ENCODE measurements at places on chromosomes 2 and 18.

DNA sequence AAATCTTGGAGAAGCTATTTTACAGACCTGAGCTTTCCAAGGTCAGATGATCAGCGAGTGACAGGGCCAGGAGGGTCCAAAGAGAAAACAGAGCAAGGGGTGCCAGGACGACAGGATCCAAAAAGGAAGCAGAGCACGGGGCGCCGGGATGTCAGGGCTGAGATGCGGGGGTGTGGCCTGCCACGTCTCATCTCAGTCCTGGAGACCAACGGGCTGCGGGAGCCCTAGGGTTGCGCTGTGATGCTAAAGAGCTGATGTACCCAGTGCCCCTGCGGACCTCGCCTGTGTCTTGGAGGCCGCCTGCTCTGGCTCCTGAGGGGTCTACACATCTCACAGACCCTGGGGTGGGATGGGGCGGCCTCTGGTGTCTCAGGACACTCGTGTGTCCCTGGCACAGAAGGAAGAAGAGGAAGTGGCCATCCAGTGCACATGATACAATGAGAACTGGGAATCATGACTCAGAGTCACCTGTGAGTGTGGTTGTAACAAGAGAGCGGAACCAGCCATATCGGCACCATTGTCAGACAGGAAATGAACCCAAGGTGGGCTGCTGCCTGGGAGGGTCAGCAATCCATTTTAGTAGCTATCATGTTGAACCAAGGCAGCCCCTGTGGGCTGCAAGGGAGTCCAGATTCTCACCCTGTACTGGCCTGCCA lies 97.8 kb downstream of the MYT1L start:
- no peak for DNase-seq

DNA sequence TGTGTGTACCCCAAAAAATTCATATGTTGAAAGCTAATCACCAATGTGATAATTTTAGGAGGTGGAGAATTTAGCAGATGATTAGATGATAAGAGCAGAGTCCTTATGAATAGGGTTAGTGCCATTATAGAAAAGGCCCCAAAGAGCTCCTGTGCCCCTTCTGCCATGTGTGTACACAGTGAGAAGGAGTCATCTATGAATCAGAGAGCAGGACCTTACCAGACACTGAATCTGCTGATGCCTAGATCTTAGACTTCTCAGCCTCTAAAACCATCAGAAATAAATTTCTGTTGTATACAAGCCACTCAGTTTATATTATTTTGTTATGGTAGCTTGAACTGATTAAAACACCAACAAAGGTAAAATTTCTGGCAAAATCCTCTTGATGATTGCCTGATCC lies 560.0 kb upstream of the CDH2 start:
- DNase-seq: no peak

DNA sequence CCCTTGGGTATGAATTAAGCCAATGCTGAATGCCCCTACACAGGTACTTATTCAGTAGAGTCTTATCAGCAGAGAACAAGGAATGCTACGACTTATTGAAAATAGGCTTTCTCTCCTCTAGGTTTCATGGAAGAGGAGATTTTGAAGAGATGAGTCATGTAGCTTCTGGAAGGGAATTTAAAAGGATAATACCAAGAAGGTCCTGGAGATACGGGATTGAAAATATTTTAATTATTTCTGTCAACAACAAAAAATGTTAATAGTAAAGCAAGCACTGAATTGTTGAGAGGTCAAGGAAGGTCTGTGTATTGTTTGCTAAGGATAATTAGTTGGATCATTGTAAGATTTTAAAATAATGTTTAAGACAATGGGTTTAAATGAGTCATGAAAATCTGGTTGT lies 293.0 kb upstream of the SPHKAP start:
- DNase-seq: no peak

- no peak for DNase-seq
These were observed 6.4 kb upstream of the NLRC4 start for GRCh38 chr2:32271063-32271462.

- no peak for DNase-seq
These were observed at the start of gene TEKT4 for GRCh38 chr2:94871226-94872087. TEKT4 (plus strand) TSS chr2:94871430; CDS start chr2:94871580, 150 bp downstream.

- no peak for DNase-seq
These were observed 135.0 kb downstream of the DCDC2C start for GRCh38 chr2:3838348-3838747.

DNA sequence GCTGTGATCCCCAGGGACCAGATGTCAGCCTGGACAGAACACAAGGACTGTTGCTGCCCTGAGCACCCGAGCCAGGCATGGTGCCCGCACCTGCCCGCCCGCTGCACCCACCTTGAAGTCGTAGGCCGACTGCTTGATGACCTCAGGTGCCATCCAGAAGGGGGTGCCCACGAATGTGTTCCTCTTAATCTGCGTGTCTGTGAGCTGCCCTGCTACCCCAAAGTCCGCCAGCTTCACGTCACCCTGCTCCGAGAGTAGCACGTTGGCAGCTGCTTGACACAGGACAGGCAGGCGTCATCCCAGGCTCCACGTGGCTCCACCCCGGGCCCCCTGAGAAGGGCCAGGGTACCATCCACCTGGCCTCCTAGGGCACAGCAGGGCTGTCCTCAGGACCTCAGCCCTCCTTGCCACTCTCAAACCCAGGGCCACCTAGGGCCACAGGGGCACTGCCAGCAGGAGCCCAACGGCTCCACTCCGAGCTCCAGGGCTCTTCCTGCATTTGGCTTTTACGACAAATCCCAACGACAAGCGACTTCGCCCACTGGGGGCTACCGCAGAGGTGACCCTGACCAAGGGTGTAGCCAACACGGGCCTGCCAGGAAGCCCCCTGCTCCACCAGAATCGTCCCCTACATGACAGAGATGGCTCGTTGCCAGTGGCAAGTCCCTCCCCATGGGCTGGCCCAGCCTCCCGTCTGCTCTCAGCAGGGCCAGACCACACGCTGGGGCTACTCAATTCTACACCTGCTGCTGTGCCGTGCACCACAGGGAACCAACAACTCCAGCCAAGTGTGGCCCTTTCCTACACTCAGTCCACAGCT lies 9.0 kb downstream of the STK25 start:
- DNase-seq: no peak

GRCh38 chr2:231280846-231281245 lies 82.4 kb downstream of the ARMC9 start:
- DNase-seq: no peak

DNA sequence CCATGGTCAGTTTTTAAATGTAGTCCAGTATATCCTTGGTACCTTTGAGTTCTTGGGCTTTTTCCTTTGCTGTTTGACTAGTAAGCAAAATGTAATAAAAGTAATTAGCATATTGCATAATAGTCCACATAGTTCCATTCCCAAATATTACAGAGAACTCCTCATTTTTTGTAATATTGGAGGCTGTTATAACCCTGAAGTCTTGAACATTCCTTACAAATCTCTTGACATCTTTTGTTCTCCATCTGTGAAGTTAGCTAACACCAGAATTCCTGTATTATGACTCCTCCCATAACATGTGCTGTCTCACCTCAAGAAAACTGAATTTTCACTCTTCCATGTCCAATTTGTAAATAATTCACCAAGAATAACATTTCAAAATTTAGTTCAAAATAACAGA lies 17.1 kb downstream of the CREB1 start:
- no peak for DNase-seq

GRCh38 chr2:1665761-1666505 lies 78.4 kb downstream of the PXDN start:
- no peak for DNase-seq

DNA sequence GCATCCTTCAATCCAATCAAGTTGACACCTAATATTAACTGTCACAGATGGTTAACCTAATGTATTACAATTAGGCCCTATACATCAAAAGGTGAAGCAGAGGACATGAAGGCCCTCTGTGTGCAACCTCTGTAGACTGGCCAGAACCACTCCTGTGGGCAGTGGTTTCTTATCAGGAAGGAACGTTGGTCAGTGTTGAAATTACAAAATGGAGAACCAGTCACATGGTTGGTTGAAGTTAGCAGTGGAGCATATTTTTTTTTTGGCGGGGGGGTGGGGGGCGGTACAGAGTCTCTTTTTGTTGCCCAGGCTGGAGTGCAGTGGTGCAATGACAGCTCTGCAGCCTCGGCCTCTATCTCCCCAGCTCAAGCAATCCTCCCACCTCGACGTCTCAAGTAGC lies 19.8 kb downstream of the RNU2-63P start:
- DNase-seq: no peak

- DNase-seq: no peak
These were observed 2.4 kb upstream of the RBM45 start for GRCh38 chr2:178109813-178110212.

DNA sequence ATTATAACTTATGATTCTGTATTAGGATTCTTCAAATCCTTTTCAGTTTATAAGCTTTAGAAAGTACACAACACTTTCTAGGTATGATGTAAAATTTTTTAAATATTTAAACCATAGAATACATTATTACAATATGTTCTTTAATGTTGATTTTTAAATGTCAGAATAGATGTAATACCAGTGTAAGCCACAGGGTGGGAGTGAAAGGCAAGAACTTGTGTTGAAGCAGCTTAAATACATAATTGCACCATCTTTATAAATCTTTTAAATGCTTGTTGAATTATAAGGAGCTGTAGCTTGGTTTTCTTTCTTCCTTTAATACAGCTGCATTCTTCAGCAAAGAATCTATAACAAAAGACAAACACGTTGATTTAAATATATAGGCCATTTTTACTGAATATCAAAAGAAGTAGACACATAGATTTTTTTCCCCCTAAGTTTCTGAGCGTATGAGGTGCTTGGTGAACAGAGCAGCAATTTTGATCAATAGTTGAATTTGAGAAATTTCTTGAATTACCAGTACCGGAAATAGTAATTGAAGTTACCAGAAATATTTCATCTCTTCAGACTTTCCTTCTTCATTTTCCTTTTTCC lies 63.0 kb downstream of the TANK start:
- DNase-seq: no peak

GRCh38 chr2:210318486-210318885 lies 3.5 kb upstream of the MYL1 start:
- DNase-seq: no peak

- no peak for DNase-seq
These were observed 34.0 kb downstream of the TSHZ1 start for GRCh38 chr18:75244351-75245313.

DNA sequence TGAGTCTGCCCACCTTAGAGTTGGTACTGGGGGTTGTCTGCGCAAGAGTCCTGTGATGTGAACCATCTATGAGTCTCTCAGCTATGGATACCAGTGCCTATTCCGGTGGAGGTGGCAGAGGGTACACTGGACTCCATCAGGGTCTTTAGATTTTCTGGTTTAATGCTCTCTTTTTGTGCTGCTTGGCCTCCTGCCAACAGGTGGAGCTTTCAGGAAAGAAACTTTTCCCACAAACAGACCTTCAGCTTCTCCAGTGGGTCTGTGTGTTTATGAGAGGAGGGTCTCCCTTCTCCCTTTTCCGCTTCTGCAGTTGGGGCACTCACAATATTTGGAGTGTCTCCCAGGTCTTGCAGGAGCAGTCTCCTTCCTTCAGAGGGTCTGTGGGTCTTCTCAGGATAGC lies 1721.9 kb upstream of the SLC39A10 start:
- DNase-seq: no peak

- peak; percentile 27 for DNase-seq
These were observed at the start of gene SPTBN1 for GRCh38 chr2:54455563-54456361. SPTBN1 (plus strand) TSS chr2:54456327; CDS start chr2:54526419, 70,092 bp downstream.

DNA sequence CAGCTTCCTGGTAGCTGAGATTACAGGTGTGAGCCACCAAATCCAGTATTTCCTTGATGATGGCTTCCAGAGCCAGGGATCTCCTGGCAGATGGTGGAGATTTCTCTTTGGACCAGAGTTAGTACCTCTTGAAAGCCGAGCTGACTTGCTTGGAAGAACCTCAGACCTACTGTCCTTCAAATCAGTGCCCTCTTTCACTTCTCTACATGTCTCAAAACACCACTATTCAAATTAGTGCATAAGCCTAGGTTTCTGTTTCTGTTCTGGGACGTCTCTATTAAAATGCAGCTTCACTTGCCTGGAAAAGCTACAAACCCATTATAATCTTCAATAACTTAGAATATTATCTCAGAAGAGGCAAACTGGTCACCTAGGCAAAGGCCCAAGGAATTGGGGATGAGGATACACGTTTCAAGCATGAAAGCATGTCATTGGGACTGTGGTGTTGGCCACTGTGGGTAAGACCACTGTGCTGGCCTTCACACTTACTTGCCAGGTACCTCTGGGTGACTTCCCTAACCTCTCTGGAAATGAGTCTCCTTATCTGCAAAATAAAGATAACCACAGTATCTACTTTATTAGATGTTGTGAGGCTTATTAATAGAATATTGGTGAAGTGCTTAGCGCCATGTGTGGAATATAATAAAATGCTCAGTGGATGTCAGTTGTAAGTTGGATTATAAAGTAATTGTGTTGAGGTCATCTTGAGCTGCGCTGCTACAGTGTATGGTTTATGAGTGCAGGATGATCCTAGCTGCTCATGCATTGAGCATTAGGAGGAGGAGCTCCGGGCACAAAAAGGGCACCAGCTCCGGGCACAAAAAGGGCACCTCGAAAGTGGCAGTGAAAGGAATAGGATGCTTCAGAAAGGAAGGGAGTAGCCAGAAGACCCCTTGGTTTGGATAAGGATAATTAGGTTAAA lies 84.5 kb downstream of the DOCK10 start:
- DNase-seq: no peak

DNA sequence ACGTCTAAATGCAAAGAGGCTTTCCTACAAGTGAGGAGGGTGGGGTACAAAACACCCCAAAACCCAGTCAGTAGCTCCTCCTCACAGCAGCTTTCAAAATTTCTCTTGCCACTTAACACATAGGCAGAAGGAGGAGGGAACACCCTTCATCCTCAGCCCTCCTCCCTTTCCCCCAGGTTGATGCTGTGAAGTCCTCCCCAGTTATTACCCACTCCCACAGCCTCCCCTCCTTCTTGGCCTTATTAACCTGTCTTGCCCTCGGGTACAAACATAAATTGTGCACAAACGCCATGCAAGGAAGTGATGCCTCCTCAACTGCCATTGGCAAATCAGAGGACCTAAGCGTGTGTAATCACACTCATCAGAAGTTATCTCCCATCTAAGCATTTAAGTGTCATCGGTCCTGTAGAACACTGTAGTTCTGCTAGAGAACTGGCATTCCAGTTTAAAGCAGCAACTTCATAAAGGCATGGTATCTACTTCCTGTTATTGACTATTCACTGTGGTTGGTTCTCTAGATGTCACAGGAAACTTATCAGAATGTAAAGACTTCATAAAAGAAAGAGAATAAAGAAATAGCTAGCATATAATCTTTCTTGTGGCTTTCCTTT lies at the start of gene DSC1:
DSC1 (minus strand) TSS at position 32 of the 611 bp plus-strand sequence. CDS start 262 bp downstream, outside the sequence.
- no peak for DNase-seq

Measured in stimulated activated CD4-positive, alpha-beta T cell treated with anti-CD3 and anti-CD28 coated beads, Interleukin-4, amount 100 ng/mL, for 48 hours (primary cell).